ENCODE measurements at places on chromosomes 11 and 22.
A peak's percentile ranks its signal among the peaks of the same experiment; 100 is the strongest.

DNA sequence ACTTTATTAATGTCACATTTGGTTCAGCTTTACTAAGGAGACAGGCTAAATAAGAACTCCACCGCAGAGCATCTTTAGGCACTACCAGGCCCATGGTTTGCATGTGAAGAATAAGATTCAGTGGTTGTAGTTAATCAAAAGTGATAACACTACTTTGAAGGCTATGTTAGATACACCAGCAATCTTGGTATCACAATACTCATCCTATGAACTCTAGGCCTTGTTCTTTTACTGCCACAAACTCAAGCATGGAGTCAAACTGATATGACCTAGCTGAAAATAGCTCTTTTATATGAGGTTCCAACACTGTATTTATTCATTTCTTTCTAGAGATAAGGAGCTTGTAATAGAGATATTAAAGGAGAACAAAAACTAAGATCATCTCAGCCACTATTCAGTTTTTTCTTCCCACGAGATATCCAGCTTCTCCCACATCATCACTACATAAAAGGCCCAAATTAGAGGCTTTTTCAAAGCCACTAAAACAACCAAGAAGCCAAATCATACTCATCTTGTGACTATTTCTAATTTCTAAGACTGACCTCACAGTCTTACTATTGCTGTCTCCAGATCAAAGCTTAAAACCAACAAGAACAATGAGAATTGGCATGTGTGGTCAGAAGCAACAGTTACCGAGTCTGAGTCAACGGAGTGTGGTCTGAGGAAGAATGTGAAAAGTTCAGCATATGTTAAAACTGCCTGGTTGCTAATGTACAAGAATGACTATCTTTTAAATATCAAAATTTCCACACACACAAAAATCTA, 25.1 kb upstream of the GUCY1A2 start:
- peak; percentile 93 for DNase-seq

- DNase-seq, result no peak
These were observed 39.0 kb downstream of the RRAS2 start for GRCh38 chr11:14320020-14320419.

DNA sequence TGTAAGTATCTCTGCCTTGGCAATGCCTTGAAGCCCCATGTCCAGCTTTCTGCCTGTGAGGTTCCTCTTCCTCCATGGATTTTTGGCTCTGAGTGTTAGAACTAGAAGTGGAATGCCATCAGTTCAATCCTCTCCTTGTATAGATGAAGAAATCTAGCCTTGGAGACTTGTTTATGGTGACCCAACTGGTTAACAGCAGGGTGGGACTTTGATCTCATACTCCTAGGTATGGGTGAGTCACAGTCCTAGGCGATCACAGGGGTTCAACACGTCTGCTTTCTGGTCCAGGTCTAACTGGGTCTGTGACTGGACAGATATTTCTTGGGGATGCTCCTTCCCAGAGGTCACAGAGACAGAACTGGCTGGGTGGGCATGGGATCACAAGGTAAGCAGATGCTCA, 9.2 kb upstream of the MTFP1 start:
- no peak for DNase-seq

DNA sequence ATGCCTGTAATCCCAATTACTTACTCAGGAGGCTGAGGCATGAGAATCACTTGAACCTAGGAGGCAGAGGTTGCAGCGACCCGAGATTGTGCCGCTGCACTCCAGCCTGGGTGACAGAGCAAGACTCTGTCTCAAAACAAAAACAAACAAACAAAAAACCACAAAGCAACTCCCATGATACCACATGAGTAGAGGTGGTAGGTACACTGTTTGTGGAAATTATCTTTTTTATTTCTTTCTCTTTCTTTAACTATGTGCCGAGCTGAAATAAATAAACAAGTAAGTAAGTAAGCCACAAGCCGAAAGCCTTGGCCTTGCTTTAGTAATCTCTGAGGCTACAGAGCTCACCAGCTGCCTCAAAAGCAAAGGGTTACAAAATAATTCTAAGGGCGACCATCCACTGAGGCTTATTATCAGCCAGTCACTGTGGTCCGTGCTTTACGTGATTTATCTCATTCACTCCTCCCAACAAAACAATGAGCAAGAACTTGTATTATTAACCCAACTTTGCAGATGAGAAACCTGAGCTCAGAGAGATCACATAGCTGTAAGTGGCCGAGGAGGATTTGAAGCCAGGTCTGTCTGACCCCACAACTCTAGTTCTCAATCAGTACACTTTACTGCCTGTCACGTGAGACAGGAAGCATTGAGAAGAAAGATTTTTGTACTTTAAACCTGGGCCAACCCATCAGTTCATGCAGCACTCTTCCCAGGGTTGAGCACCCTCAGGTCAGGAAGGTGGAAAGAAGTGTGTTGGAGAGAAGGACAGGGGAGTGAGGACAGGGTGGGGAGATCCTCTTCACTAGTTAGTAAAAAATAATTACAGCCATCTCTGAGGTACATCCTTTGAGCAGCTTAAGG, 69.8 kb upstream of the MTMR2 start:
- DNase-seq, result no peak

GRCh38 chr11:32141745-32142546, 51.1 kb downstream of the RCN1 start:
- DNase-seq, result no peak

GRCh38 chr22:26770624-26771023, 113.2 kb downstream of the MIAT start:
- DNase-seq, result peak; percentile 29

- no peak for DNase-seq
These were observed 364.7 kb downstream of the METTL15 start for GRCh38 chr11:28472904-28473303.

DNA sequence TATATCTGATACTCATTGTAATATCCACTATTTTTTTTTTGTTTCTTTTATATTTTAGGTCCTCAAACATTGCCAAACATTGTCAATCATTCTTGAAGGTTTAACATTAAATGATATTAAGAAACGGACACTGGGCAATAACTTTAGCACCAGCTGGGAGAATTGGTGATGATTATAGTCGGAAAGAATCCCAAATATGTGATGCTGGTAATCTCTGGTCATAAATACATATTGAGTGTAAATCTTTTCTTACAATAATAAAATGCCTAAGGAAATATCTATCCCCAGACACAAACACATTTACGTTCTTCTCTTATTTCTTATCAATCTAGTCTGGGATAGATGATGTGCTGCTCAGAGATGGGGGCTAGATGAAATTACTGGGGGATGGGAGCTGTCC, 25.2 kb downstream of the OR51E2 start:
- no peak for DNase-seq

GRCh38 chr22:36873614-36874308, 13.0 kb downstream of the NCF4 start:
- DNase-seq, result peak; percentile 94

- DNase-seq, result no peak
These were observed 1447.1 kb downstream of the FAM181B start for GRCh38 chr11:81286550-81286949.

GRCh38 chr22:25334162-25334490, 114.7 kb downstream of the CRYBB2 start:
- peak; percentile 84 for DNase-seq

DNA sequence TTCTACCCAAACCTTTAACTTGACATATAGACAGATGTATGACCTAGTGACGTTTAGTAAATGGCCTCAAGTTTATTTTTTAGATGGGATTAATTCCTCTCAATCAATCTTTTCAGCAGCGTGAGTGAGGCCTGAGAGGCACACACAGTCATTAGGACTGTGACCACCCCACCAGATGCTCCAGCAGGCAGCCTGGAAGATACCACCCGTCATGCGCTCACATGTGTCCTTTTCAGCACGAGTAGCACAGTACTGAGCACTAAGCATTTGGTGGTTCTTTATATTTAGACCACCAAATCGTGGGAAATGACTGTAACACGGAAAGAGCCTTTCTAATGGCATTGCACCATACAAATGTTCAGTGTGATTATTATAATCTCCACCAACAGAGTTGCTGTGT, 354.6 kb upstream of the DDI1 start:
- no peak for DNase-seq

- DNase-seq, result peak; percentile 81
These were observed 505 bp downstream of the NUDT22 start for GRCh38 chr11:64226507-64227051.

DNA sequence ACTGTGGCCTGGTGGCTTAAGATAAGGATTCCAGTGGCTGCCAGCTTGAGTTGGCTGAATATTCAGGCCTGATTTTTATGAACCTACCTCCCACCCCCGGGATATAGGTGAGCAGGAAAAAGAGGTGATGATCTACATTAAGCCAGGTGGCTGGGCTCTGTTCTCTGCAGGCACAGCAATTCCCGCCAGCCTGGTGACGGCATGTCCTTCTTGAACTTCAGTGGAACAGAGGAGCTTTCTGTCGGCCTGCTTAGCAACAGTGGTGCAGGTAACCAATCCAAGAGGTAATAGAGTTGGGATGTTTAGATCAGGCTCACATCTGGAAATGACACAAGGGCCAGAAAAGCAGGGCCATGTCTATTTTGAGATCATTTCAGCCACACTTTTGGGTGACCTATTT, 68.7 kb downstream of the DEPDC5 start:
- DNase-seq, result no peak

DNA sequence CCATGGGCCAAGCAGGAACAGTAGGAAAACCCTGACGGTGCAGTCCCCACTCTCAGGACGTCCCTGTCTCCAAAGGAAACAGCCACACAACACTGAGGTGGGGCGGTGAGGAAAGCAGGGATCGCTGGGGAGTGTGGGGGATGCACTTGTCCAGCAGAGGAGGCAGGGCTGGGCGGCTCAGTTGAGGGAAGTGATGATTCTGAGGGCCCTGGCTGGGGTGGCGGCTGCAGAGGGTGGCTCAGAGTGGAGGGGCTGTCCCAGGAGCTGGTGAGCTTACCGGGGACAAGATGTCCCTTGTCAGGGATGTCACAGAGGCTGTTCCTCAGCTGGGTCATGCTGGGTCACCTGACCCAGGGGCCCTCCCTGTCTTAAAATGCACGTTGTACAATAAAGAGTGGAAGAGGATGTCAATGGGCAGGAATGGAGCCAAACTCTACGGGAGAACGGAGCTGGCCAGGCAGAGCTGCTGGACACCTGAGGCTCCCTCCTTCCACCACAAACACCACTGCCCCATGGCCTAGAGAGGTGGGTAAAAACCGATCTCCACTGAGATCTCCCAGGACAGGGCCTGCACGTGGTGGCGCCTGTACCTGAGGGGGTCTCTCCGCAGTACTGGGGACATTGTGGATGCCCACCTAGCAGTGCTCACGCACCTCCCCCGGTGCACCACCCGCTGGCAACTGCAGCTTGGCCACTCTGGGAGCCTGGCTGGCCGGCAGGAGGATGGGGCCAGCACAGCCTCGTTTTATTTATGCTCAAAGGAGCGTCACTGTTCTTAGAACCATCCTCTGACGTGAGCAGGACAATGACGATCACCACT, 9.7 kb upstream of the EFCAB6 start:
- DNase-seq, result no peak

GRCh38 chr22:42785706-42786499, 65.2 kb upstream of the A4GALT start:
- no peak for DNase-seq

GRCh38 chr11:87295237-87295636, 257.5 kb downstream of the TMEM135 start:
- no peak for DNase-seq

DNA sequence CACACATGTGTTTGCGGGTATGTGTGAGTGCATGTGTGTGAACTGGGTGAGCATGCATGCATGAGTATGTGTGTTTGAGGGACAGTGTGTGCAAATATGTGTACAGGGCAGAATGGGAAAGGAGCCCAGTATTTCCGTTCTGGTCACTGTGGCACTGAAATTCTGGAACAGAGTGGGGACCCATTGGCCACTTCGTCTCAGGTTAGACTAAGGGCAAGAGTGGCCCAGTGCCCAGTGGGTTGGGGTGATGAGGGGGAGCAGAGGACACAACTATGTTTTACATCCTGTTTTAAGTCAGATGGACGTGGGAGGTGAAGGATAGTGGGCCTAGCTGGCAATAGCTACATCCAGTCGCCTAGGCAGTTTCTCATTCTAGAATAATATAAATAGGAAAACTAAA, 438.5 kb downstream of the DYNC2H1 start:
- no peak for DNase-seq

GRCh38 chr11:62088331-62088933, 35.4 kb upstream of the INCENP start:
- DNase-seq, result no peak

Data from MV-4-11 (cell line).